ENCODE measurements at places on chromosomes 6 and 20.
A peak's percentile ranks its signal among the peaks of the same experiment; 100 is the strongest.

GRCh38 chr20:21682521-21682954, 22.9 kb upstream of the PAX1 start:
- peak; percentile 43 for DNase-seq

- no peak for DNase-seq
Observed at GRCh38 chr6:40606526-40606925, 19.4 kb upstream of the LRFN2 start.

- DNase-seq: peak; percentile 52
Observed at GRCh38 chr6:3326184-3326971, 67.6 kb downstream of the PSMG4 start.

GRCh38 chr6:42935322-42935721, 6.0 kb downstream of the CNPY3 start:
- no peak for DNase-seq

DNA sequence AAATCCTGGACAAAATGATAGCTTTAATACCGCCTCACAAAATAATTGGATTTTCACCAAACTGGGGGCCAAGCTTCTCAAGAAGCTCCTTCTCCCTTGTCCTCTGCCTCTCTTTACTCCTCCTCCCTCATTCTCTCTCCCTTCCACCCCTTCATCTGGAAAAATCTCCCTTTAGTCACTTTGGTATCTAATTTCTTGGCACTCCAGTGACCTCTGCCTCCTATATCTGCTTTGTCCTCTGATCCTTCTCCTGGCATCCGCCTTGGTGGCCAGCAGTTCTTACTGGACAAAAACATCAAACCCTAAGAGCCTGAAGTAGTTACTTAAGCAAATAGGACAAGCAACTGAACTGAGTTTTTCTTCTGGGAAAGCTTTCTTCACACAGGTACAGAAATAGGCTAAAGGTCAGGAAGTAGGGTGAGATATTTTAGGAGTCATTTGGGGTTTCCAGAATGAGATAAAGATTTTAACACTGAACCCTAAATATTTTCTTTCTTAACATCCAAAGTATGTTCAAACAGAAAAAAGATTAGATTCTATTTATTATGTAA, 220.7 kb downstream of the ARHGAP18 start:
- DNase-seq: no peak

DNA sequence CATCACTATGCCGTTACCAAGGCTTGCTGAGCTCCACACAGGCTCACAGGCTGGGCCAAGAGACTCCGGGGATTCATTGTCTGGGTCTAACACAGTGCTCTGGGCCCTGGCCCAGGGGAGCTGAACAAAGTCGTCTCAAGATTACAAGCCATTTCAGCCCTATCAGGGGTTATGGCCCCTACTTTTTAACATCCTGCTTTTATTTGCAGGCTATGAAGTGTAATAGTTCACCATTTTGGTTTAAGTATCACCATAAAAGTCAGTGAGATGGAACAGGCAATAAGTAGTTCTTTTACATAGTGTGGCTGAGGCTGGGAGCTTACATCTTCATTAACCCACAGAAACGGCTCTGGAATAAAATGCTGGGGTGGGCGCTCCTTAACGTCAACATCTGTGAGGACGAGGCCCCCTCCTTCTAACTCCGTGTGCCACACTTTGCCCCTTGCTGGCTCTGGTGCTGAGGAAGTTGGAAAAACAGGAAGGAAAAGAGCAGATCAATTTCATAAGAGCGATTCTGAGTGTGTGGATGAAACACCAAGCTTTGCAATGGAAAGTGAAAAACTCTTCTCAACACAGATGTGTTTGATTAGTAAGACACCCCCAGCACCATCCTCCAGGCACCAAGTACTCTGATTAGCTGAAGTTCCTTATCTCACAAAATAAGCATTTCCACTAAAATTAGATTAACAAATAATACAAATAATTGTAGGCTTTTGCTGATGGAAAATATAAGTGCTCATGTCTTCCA, 447.3 kb downstream of the MAFB start:
- no peak for DNase-seq

DNA sequence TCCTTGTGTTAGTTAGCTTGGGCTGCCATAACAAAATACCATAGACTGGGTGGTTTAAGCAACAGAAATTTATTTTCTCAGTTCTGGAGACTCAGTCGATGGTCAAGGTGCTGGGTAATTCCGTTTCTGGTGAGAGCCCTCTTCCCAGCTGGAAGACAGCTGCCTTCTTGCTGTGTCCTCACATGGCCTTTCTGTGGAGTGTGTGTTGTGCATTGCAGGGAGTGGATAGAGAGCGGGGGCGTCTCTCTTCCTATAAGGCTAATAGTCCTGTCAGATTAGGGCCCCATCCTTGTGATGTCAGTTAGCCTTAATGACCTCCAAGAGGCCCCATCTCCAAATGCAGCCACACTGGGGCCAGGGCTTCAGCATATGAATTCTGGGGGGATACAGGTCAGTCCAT, 19.2 kb downstream of the CHMP4B start:
- DNase-seq: no peak
